ENCODE measurements at places on chromosomes 2 and 18. TPM values are rescaled to one million over a fixed set of nuclear protein-coding genes. Genes with fewer than 3 reads are reported as not detected.

Gene ATRAID
- total RNA-seq, result 203 TPM

Gene REG1B
- not detected for total RNA-seq

Gene STAT4
- total RNA-seq, result 3.9 TPM

Gene GAL3ST2
- total RNA-seq, result 0.15 TPM

Gene PPIL3
- total RNA-seq, result 24.3 TPM

Gene ABCG8
- total RNA-seq, result not detected

Gene UBXN4
- total RNA-seq, result 33.0 TPM

Gene RGPD5
- total RNA-seq, result 8.8 TPM

Gene C2orf78
- not detected for total RNA-seq

Gene SFT2D3
- total RNA-seq, result 5.4 TPM

Gene SLC19A3
- total RNA-seq, result 2.1 TPM

All from A549 treated with dexamethasone at 1 μM for 4 hours (cell line).